ENCODE measurements at places on chromosomes 16 and 17. TPM values are rescaled to one million over a fixed set of nuclear protein-coding genes. Genes with fewer than 3 reads are reported as not detected.

- H3K36me3 ChIP-seq = no peaks in the 10 kb centered on the region
- H3K27me3 ChIP-seq = no peaks in the 10 kb centered on the region
- H3K4me1 ChIP-seq = peaks cover 16% of the 10 kb centered on the region
- DNase-seq = no peak
- H3K4me3 ChIP-seq = no peak overlapping the region
- no peak overlapping the region for H3K27ac ChIP-seq
Measured at GRCh38 chr17:77618731-77619130, 339.8 kb upstream of the TNRC6C start.

DNA sequence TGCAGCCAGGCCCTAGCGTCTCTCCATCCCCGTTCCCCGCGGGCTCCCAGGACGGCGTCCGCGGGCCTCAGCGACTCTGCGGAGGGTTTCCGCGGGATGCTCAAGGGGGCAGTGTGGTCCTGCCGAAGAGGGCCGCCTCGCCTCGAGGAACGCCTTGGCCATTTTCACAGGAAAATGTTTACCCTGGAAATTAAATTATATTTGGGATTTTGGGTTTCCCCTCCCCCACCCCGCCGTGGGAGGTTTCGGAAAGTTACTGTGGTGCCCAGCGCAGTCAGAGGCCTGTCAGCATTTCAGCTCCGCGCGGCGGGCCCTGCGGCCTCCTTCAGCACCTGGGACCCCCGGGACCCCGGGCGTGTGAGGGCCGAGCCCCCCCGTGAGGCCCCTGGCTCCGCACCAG lies 94.5 kb downstream of the PCTP start:
- H3K4me1 ChIP-seq = no peaks in the 10 kb centered on the region
- H3K27ac ChIP-seq = no peak overlapping the region
- no peaks in the 10 kb centered on the region for H3K36me3 ChIP-seq
- H3K27me3 ChIP-seq = no peaks in the 10 kb centered on the region

DNA sequence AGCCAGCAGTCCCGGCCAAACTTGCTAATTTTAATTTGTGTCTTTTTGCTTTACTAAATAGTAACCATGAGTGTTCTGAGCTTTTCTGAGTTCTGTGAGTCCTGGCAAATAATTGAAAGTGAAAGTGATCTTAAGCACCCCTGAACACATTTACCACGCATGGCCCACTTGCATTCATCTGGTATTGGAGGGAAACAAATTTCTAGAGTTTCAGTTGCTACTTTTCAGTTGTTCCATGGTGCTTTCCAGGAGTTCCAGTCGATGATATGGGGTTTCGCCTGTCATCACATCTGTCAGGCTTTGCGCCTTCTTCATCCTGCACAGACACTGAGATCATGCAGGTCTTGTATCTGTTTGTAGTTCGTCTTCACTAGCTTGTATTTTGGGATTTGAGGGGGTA lies 44.1 kb downstream of the CRLF3 start:
- H3K4me3 ChIP-seq = peak overlapping the region; percentile 6
- peak overlapping the region; percentile 75 for H3K27ac ChIP-seq
- H3K27me3 ChIP-seq = no peaks in the 10 kb centered on the region
- no peak for DNase-seq
- H3K36me3 ChIP-seq = peaks cover 15% of the 10 kb centered on the region

DNA sequence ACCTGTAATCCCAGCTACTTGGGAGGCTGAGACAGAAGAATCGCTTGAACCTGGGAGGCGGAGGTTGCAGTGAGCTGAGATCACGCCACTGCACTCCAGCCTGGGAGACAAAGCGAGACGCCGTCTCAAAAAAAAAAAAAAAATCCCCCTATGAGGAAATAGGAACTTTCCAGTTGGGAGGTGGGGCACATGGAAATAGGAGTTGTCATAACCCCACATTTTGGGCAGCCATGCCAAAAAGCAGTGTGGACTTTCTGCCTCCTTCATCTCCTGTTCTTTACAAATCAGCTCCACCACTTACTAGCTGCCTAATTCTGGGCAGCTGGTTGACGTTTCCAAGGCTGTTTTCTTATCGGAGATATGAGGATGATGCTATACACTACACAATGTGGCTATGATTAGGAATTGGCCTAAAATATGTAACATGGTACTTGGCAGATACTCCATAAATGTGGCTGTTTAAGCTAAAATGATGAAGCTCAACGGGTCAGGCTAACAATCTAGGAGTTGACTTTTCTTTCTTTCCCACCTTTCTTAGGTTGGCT lies 21.5 kb upstream of the CCL5 start:
- peaks cover 85% of the 10 kb centered on the region for H3K4me1 ChIP-seq
- no peaks in the 10 kb centered on the region for H3K27me3 ChIP-seq
- peak overlapping the region; percentile 98 for H3K27ac ChIP-seq
- H3K4me3 ChIP-seq = peak overlapping the region; percentile 86
- H3K36me3 ChIP-seq = peaks cover 10% of the 10 kb centered on the region

- H3K27me3 ChIP-seq = no peaks in the 10 kb centered on the region
- H3K36me3 ChIP-seq = no peaks in the 10 kb centered on the region
- no peak for DNase-seq
- peaks cover 2% of the 10 kb centered on the region for H3K4me1 ChIP-seq
- H3K4me3 ChIP-seq = no peak overlapping the region
Measured at GRCh38 chr17:80639658-80640057, 95.0 kb downstream of the RPTOR start.

GRCh38 chr17:32486701-32487472 lies at the start of gene CDK5R1:
Gene CDK5R1, plus strand, starts transcription at chr17:32486993. Its CDS starts 628 bp downstream, at chr17:32487621.
- peak within 1 kb of the TSS; percentile 78 for H3K27ac ChIP-seq
- peak within 1 kb of the TSS; percentile 96 for H3K4me3 ChIP-seq
- H3K27me3 ChIP-seq = peaks cover 13% of the 10 kb centered on the region
- H3K36me3 ChIP-seq = peaks cover 10% of the 10 kb centered on the region
- DNase-seq = peak; percentile 75
- H3K4me1 ChIP-seq = peaks cover 60% of the 10 kb centered on the region

DNA sequence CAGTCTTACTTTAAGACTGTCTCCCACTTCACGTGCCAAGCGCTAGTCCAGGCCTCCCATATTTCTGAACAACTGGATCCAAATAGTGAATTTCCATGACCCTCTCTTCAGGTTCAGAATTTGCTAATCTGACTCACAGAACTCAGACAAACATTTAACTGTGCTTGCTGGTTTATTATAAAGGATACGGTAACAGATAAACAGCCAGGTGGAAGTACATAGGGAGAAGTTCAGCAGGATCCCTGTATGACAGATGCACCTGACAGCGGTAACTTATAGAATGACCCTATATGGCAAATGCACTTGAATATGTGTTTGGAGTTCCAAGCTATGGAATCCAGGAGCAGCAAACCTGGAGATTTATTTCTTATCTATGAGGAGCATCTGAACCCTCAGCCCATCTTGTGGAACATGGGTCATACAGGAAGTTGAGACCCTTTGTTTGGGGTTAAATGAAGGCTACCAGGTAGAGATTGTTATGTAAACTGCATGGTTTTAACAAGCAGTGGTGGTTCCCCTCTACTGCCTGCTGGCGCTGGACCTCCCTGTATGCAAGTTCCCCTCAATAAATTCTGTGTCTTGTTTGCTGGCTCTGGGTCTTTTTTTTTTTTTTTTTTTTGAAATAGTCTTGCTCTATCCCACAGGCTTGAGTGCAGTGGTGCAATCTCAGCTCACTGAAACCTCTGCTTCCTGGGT lies 622.6 kb downstream of the KCNJ2 start:
- H3K36me3 ChIP-seq = no peaks in the 10 kb centered on the region
- H3K4me3 ChIP-seq = no peak overlapping the region
- DNase-seq = no peak
- peaks cover 2% of the 10 kb centered on the region for H3K27me3 ChIP-seq
- H3K4me1 ChIP-seq = no peaks in the 10 kb centered on the region
- no peak overlapping the region for H3K27ac ChIP-seq

EMP2 gene
- not detected for polyA plus RNA-seq

GNAO1 gene
- 0.45 TPM for polyA plus RNA-seq

GRCh38 chr17:61259360-61259759 lies 140.3 kb upstream of the TBX2 start:
- peaks cover 13% of the 10 kb centered on the region for H3K36me3 ChIP-seq
- no peak for DNase-seq
- no peak overlapping the region for H3K4me3 ChIP-seq
- H3K4me1 ChIP-seq = no peaks in the 10 kb centered on the region
- no peaks in the 10 kb centered on the region for H3K27me3 ChIP-seq

GRCh38 chr17:15742051-15742795 lies 10.1 kb downstream of the TBC1D26 start:
- no peaks in the 10 kb centered on the region for H3K36me3 ChIP-seq
- no peak overlapping the region for H3K27ac ChIP-seq
- no peak overlapping the region for H3K4me3 ChIP-seq
- no peaks in the 10 kb centered on the region for H3K4me1 ChIP-seq
- DNase-seq = no peak

CASKIN2 gene
- not detected for polyA plus RNA-seq

KIFC3 gene
- 5.1 TPM for polyA plus RNA-seq

GRCh38 chr16:50474138-50474537 lies 74.1 kb upstream of the NKD1 start:
- peaks cover 10% of the 10 kb centered on the region for H3K27me3 ChIP-seq
- H3K4me3 ChIP-seq = no peak overlapping the region
- DNase-seq = no peak

- H3K27me3 ChIP-seq = peaks cover 4% of the 10 kb centered on the region
- H3K27ac ChIP-seq = no peak overlapping the region
- H3K4me1 ChIP-seq = peaks cover 18% of the 10 kb centered on the region
- peak; percentile 13 for DNase-seq
- H3K4me3 ChIP-seq = peak overlapping the region; percentile 85
Measured at GRCh38 chr17:50056217-50056960, 479 bp downstream of the ITGA3 start.

LGALS9C gene
- polyA plus RNA-seq = 23.7 TPM

SPNS3 gene
- 2.7 TPM for polyA plus RNA-seq

DNA sequence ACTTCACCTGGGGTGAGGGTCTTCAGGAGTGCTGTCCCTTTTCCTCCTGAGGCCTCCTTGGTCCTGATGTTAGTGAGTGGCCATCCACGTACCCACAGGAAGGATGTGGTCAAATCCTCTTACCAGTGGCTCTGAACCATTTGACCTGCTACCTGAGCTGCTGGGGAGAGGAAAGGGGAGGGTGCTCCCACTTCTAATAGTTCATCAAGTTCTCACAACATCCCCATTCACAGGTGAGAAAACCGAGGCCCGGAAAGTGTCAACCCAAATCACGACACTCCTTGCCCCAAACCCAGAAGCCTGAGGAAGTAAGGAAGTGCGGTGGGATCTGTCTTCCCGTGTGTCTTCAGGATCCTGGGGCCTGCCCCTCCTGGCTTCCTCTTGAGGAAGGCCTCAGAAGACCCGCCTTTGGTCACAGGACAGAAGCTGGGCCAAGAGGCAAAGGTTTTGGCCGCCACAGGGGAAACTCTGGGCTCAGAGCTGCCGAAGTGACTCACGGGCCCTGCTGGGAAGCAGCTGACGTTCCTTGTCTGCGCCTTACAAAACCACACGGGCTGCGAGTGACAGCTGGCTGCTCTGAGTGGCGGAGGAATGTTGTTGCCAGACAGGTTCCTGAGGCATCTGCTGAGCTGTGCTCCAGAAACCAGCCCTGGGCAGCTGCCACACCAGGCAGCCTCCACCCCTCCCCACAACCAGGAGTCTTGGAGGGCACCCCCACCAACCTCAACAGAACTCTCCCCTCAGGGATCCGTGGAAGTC lies 13.9 kb upstream of the KIFC3 start:
- DNase-seq = peak; percentile 59
- H3K4me3 ChIP-seq = peak overlapping the region; percentile 72
- no peaks in the 10 kb centered on the region for H3K27me3 ChIP-seq

DHX58 gene
- 3.0 TPM for polyA plus RNA-seq

DNA sequence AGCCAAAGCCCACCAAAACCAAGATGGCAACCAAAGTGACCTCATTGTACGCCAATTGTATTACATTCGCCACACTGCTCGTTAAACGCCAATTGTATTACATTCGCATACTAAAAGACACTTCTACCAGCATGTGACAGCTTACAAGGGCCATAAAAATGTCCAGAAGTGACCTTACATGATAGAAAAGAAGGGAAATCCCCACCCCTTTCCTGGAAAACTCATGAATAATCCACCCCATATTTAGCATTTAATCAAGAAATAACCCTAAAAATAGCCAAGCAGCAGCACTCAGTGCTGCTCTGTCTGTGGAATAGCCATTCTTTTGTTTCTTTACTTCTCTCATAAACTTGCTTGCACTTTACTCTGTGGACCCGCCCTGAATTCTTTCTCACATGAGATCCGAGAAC lies 25.7 kb downstream of the PSMD7 start:
- H3K4me3 ChIP-seq = no peak overlapping the region
- H3K36me3 ChIP-seq = peaks cover 11% of the 10 kb centered on the region
- no peak for DNase-seq
- no peaks in the 10 kb centered on the region for H3K4me1 ChIP-seq

DNA sequence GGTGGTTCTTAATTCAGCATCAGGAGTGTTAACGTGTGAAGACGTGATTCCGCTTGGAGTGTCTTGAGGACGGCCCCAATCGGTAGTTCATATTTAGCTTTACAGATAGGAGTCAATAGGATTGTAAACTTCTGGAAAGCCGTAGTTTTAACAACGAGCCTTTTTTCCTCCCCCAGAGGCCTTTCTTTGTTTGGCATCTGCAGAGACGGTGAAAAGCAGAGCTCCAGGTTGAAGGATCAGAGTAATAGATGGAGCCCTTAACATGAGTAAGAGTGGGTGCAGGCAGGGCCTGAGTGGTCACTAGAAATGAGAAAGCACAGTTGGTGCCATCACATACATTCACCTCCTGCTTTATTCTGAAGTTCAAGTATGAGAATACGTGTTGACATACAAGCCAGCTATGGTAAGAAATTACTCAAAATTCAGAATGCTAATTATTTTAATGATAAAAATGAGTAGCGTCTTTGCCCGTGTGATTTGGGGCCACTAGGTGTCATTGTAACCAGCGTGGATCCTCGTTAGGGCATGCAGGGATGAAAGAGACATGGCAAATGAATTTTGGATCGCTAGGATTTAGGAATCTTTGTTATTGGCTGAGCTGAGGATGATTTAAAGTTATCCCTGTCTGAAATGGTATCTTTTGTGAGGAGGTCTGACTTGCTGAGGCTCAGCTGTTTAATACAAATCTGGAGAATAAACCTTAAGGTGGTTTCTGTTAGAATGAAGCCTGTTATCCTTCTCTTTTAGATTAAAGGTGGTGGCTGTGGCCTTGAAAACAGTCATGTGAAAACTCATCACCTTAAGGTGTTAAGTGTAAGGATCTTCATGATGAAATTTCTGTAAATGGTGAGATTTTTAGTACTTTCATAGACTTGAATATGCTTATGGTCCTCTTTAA lies 18.6 kb downstream of the PRCD start:
- peaks cover 11% of the 10 kb centered on the region for H3K36me3 ChIP-seq
- H3K4me1 ChIP-seq = peaks cover 38% of the 10 kb centered on the region
- peak overlapping the region; percentile 99 for H3K27ac ChIP-seq
- H3K4me3 ChIP-seq = peak overlapping the region; percentile 89
- peaks cover 15% of the 10 kb centered on the region for H3K27me3 ChIP-seq
- DNase-seq = no peak

DNA sequence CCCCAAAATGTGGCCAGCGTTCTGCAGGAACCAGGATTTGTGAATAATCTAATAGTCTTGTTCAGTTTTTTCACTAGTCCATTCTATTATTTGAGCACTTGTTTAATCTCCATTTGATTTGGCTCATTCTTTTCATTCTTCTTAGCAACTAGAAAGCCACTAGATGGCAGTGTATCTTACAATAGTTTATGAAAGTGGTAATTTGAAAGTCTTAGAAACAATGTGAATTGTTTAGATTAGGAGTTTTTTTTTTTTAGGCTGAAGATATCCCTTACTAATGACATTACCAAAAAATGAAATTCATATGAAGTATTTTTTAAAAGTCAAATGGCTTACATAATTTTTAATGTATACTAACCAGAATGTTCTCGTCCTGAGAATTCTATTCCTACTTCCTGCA lies 6.7 kb downstream of the ERI2 start:
- DNase-seq = peak; percentile 13
- no peak overlapping the region for H3K4me3 ChIP-seq
- H3K4me1 ChIP-seq = no peaks in the 10 kb centered on the region
- H3K36me3 ChIP-seq = peaks cover 12% of the 10 kb centered on the region
- no peaks in the 10 kb centered on the region for H3K27me3 ChIP-seq
- no peak overlapping the region for H3K27ac ChIP-seq

Measured in immature natural killer cell (primary cell).